ENCODE measurements at places on chromosomes 5 and 9.
A peak's percentile ranks its signal among the peaks of the same experiment; 100 is the strongest.

DNA sequence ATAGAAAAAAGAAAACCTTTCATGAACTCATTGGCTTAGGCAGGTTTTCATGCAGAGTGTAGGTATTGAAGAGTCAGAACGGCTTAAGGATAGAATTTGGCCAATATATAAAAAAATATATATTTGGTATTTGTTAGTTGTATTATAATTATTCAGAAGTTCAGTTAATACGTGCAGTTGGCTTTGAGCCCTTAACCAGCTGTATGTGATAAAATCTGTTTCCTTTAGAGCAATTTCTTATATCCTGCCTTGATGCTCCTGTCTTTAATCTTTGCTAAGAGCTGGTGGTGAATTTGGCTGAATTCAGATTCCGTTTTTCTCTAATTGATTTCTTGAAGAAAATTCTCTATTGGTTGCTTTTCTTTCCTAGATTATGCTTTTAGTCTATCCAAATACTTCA is 3.7 kb downstream of the ANXA1 start:
- no peak overlapping the region for H3K27ac ChIP-seq
- H3K27me3 ChIP-seq: no peaks in the 10 kb centered on the region
- no peak for DNase-seq

GRCh38 chr5:152405145-152405544 is at the start of gene NMUR2:
Gene NMUR2, minus strand, starts transcription at chr5:152405279. Its CDS starts 166 bp downstream, at chr5:152405113.
- H3K36me3 ChIP-seq: no peaks in the 10 kb centered on the region
- peak; percentile 54 for DNase-seq
- H3K4me3 ChIP-seq: peak within 1 kb of the TSS; percentile 66
- H3K4me1 ChIP-seq: peaks cover 6% of the 10 kb centered on the region

GRCh38 chr5:35003018-35003957 is 44.5 kb downstream of the AGXT2 start:
- H3K4me1 ChIP-seq: peaks cover 14% of the 10 kb centered on the region
- peaks cover 27% of the 10 kb centered on the region for H3K27me3 ChIP-seq
- no peak overlapping the region for H3K4me3 ChIP-seq
- H3K27ac ChIP-seq: no peak overlapping the region

- no peak overlapping the region for H3K27ac ChIP-seq
- H3K27me3 ChIP-seq: peaks cover 11% of the 10 kb centered on the region
- H3K36me3 ChIP-seq: no peaks in the 10 kb centered on the region
- no peak for DNase-seq
- H3K4me1 ChIP-seq: peaks cover 38% of the 10 kb centered on the region
Measured at GRCh38 chr9:76643399-76644117, 120.7 kb upstream of the PCA3 start.

DNA sequence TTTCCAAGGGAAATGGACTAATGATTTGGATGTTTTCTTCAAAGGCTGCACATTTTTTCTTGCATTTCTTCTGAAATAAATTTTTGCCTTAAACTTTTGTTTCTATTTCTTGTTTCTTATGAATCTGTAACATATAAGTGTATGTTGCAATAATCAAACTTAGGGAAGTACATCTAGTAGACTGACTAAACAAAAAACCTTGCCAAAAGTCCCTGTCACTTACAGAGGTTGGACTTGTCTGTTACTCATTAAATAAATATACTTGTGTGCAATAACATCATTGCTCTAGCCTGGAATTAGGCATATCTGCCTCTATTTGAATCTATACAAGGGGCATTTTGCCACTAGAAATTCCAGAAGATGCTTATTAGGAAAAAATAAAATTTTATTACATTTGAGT is 56.6 kb downstream of the C6 start:
- no peak overlapping the region for H3K4me3 ChIP-seq
- no peak overlapping the region for H3K27ac ChIP-seq
- H3K36me3 ChIP-seq: no peaks in the 10 kb centered on the region

- H3K4me1 ChIP-seq: no peaks in the 10 kb centered on the region
- H3K27ac ChIP-seq: no peak overlapping the region
- peaks cover 12% of the 10 kb centered on the region for H3K27me3 ChIP-seq
- H3K36me3 ChIP-seq: no peaks in the 10 kb centered on the region
- H3K4me3 ChIP-seq: no peak overlapping the region
Measured at GRCh38 chr5:151862811-151863472, 61.7 kb downstream of the GLRA1 start.

- H3K4me3 ChIP-seq: no peak overlapping the region
- H3K27ac ChIP-seq: no peak overlapping the region
- no peaks in the 10 kb centered on the region for H3K36me3 ChIP-seq
Measured at GRCh38 chr9:21669701-21670100, 132.7 kb upstream of the MTAP start.

DNA sequence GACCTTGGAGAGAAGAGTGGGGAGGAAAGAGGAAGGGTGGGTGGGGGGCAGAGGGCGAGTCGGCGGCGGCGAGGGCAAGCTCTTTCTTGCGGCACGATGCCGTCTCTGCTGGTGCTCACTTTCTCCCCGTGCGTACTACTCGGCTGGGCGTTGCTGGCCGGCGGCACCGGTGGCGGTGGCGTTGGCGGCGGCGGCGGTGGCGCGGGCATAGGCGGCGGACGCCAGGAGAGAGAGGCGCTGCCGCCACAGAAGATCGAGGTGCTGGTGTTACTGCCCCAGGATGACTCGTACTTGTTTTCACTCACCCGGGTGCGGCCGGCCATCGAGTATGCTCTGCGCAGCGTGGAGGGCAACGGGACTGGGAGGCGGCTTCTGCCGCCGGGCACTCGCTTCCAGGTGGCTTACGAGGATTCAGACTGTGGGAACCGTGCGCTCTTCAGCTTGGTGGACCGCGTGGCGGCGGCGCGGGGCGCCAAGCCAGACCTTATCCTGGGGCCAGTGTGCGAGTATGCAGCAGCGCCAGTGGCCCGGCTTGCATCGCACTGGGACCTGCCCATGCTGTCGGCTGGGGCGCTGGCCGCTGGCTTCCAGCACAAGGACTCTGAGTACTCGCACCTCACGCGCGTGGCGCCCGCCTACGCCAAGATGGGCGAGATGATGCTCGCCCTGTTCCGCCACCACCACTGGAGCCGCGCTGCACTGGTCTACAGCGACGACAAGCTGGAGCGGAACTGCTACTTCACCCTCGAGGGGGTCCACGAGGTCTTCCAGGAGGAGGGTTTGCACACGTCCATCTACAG is 760 bp downstream of the NPR3 start:
- H3K36me3 ChIP-seq: no peaks in the 10 kb centered on the region
- peak; percentile 49 for DNase-seq
- no peak overlapping the region for H3K27ac ChIP-seq
- peaks cover 90% of the 10 kb centered on the region for H3K27me3 ChIP-seq
- peak overlapping the region; percentile 71 for H3K4me3 ChIP-seq

- H3K27ac ChIP-seq: no peak overlapping the region
- no peaks in the 10 kb centered on the region for H3K36me3 ChIP-seq
- no peaks in the 10 kb centered on the region for H3K27me3 ChIP-seq
- no peak for DNase-seq
- peaks cover 6% of the 10 kb centered on the region for H3K4me1 ChIP-seq
Measured at GRCh38 chr5:116421080-116421629, 153.5 kb downstream of the SEMA6A start.

DNA sequence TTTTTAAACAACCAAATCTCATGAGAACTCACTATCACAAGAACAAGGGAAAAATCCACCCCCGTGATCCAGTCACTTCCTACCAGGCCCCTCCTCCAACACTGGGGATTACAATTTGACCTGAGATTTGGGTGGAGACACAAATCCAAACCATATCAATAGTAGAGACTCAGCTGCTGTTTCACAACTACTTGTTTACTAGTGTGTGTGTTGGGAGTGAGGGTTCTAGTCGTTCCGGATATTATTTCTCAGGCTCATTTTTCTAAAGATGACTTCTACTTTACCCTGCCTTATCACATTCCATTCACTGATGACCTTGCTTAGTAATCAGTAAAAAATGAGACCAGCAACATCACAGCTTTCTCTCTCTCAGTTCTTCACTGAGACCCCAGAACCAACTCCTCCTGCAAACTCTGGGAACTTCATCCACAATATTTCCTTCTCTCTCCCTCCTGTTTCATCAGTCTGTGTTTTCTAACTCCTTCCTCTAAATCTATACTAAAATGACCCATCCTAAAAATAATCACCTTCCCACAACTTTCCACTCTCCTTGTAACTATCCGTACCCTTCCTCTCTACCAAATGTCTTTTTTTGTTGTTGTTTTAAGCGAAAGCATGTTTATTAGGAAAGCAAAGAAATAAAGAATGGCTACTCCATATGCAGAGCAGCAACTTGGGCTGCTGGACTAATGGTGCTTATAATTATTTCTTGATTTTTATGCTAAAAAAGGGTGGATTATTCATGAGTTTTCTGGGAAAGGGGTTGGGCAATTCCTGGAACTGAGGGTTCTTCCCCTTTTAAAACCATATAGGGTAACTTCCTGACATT is 121.5 kb upstream of the SPRY4 start:
- no peak for DNase-seq
- peaks cover 15% of the 10 kb centered on the region for H3K4me1 ChIP-seq
- H3K27ac ChIP-seq: peak overlapping the region; percentile 75
- H3K4me3 ChIP-seq: no peak overlapping the region

- H3K4me1 ChIP-seq: no peaks in the 10 kb centered on the region
- DNase-seq: no peak
- H3K27ac ChIP-seq: no peak overlapping the region
- no peaks in the 10 kb centered on the region for H3K27me3 ChIP-seq
Measured at GRCh38 chr5:74693191-74693590, 8.2 kb downstream of the HEXB start.

Measured in nephron progenitor cell (in vitro differentiated cells).